ENCODE measurements at places on chromosomes 12 and 14.

- DNase-seq: no peak
Observed at GRCh38 chr14:55122440-55122986, 6.5 kb upstream of the LGALS3 start.

DNA sequence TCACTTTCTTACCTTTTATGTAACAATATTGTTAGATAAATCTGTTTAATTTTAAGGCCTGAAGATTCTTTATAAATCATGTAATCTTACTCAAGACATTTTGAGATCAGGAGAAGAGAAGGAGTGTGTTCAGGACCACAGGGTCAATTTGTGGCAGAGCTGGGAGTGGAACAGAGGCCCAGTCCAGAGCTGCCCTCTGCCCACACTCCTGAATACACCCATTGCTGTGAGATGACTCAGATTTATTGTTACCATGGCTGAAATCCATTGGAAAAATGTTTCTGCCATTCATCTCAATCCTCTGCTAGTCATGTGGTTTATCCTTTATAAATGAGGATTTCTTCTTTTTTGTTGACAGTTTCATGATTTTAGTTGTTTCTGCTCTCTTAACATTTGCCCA lies 100.5 kb upstream of the STXBP6 start:
- no peak for DNase-seq

DNA sequence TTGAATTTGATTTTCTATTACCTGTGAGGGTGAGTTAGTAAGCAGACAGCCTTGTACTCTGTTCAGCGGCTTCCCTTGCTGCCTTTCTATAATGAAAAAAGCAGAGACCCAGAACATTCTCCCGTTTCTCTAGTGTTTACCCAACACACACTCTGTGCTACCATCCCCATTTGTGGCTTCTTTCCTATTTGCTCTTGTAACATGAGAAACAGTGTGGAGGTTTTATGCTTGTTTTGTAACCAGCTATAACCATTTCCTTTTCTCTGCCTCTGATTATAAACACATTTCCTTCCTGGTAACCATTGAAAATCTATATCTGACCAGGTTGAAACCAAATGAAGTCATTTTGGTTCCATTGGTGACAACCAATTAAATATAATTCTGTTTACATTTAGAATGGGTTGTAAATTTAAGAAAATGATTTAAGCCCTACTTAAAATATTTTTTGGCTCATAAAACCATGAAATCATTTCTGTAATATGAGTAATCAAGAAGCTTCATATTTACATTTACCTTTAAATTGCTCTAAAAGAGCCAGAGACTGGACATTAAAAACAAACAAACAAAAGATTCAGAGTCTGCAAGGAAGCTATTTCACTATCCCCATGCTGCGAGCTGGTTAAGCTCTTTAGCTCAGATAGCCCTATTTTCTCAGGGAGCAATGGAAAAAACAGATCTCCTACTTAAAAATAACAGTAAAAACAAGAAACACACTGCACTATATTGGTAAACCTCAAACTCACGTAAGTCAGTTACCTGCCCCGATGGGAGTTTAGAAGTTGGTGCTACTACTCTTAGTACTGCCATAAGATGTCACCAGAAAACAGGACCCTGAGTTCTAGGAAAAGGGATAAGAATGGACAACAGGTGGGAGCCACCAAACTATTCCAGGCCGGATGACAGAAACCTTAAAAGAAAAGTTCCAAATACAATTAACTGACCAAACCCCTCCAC lies 206.5 kb upstream of the EEA1 start:
- DNase-seq: peak; percentile 28

DNA sequence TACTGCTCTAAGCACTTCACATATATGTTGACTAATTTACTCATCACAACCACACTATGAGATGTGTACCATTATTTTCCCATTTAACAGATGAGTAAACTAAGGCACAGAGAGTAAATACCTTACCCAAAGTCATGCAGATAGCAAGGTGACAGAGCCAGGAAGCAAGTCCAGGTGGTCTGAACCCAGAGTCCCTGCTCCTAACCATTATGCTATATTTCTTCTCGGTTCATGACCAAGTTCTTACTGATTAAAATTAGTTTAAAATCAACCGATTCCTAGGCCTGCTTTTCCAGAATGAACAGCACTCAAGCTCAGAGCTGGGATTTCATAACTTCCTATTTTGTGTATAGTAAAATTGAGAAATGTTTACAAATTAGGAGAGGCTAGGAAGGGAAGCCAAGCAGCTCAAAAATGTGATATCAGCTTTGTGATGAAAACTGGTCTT lies 85.5 kb upstream of the EGLN3 start:
- DNase-seq: no peak

DNA sequence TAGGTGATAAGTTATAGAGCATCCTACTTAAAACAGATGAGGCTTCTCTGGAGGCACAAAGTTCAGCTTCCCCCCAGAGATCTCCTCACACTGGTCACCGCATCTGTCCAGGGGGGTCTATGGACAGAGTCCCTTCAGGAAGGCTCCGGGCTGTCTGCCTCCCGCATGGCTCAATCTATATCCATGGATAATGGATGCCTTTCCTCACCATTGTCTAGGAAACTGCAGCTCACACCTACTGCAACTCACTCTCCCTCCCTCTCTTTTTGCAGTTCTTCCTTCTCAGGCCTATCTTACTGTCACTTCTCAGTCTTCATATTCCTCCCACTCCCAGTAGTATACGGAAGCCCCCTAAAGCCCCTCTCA lies 100.6 kb upstream of the BCL2L14 start:
- DNase-seq: no peak

DNA sequence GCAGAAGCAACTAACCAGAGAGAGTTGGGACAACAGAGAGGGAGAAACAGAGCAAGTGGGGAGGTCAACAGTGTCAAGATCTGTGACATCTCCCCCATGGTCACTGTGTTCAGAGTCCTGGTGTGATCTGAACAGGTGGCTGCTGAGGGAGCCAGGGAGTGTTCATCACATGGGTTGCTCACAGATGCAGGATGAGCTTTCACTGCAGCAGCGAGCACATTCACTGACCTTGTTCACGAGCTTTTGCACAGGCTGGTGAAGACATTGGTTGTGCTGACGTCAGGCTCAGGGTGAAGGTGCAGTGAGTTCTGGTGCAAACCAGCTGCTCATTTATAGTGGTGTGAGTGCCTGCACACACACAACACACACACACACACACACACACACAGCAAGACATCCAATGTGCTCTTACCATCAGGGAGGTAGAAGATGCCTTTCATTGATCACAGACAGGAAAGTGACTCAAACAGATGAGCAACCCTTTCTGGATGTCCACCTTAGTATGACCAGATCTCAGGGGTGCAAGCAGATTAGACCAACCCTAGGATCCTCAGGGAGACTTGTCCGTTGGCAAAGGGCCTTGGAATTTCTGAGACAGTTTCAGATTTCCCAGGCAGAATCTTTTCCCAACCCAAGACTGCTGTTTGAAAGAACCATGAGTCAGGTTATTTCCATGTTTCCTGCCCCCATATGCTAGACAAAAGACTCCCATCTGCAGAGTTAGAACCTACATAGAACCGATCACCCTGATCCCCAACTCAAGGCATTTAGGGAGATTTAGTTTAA lies 44.3 kb upstream of the OR10AD1 start:
- DNase-seq: no peak

Measured in activated CD4-positive, alpha-beta T cell treated with anti-CD3 and anti-CD28 coated beads, Interleukin-10, Interleukin-2, amounts not matched to agents 100 ng/mL and 50 ng/mL, durations not matched to agents 16 hours and 8 hours (primary cell).